ENCODE measurements at places on chromosomes 11 and 22.

DNA sequence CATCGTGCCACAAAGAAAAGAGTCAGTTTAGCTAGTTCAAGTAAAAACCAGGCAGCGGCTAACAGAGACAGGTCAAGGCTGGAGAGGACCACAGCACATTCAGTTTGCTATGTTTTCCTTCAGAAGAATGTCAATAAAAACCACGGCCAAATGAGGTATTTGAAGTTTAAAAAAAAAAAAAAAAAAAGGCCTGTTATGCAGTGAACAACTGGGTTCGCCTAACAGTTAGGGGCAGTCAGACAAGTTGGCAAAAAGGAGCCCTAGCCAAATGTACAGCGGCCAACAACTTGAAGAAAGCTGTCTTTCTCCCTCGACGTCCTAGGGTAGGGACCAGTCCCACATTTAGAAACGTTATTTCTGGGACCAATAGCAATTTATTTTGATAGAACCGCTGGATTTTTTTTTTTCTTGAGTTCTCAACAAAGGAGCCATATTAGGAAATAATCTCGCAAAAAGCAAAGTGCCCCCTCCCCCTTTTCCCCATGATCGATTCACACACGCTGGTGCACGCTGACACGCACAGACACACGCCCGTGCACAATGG, 237.8 kb downstream of the TTC28 start:
- DNase-seq = no peak

- no peak for DNase-seq
These were observed 674.7 kb downstream of the NTM start for GRCh38 chr11:132045107-132045506.

- DNase-seq = no peak
These were observed 52.3 kb downstream of the ZNRF3 start for GRCh38 chr22:28935713-28936112.

DNA sequence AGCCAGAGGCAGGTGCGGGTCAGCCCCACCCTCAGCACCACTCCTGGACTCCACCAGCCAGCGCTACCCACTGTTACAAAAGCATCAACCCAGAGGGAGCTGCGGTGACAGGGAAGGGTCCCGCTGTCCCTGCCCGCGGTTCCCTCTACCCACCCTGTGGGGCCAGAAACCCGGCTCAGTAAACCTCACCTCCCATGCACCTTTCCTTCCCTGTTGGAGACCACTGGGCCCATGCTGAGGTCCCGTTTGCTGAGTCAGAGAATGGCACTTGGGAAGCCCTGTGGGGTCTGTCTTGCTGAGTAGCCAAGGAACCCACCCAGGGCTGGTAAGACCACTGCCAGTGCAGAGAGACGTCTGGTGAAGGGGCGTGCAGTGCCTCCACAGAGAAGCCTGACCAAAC, 42.1 kb upstream of the MOB2 start:
- DNase-seq = no peak

DNA sequence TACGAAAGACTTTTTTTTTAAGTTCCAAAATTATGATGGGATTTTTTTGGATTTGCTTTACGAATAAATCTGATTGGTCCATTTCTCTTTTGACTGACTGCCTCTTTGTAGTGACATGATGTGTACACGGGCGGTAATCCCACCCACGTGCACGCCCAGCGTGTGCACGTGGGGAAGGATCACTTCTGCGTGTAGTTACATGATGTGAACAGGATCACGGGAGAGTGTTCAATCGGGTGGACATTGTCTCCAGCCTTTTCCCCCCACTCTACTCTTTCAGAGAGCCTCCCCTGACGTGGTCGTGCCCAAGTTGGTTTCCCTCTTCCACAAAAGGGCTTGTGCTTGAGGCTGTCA, 43.1 kb downstream of the KCNC1 start:
- DNase-seq = no peak

GRCh38 chr11:36790526-36790925, 192.5 kb upstream of the RAG2 start:
- DNase-seq = no peak

DNA sequence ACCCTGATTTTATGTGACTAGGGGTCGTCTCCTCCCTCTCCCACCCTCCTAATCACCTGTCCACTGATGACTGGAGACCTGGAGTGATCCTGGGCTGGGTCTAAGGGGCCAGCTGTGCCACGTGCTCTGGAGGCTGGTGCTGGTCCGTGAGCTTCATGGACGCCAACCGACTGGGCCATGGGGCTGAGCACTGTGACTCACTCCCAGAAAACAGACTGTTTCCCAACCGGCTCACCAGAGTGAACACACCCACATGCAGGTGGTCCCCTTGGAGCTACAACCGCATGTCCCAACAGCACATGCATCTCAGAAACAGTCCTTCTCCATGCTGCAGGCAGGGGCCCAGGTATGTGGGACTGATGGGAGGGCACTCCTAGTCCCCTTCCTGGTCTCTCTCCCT, 14.0 kb upstream of the LMO1 start:
- DNase-seq = no peak

DNA sequence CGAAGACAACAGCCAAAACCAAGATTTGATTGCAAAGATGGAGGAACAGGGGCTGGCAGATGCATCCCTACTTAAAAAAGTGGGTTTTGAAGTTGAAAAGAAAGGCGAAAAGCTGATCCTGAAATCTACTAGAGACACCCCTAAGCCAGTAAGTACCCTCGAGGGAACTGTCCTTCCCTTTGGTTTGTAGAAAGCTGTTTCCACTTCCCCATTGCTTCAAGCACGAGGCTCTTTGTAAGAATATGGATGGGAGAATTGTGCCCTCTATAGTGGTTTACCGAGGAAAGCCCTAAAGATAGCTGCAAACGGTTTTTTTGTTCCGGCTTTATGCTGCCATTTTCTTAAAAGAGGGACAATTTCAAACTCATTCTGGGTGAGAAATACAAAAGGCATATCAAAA, 133.9 kb downstream of the WNT7B start:
- no peak for DNase-seq

DNA sequence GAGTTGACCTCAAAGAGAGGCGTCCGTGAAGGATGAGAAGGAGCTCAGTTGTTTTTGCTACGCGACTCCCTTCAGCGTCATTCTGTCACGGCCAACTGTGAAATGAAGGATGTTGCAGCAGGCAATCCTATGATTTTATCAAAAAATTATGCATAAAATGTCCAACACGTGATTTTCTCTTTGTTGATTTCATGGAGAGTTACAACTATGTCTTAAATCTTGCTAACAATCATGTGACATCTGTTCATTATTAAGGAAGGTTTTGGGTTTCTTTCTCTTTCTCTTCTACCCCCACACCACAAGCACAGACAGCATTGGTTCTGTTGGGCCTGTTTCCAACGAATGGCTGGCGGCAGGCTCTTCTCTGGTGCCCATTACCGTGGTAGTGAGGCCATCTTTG, 3.7 kb downstream of the KRTAP5-4 start:
- no peak for DNase-seq

DNA sequence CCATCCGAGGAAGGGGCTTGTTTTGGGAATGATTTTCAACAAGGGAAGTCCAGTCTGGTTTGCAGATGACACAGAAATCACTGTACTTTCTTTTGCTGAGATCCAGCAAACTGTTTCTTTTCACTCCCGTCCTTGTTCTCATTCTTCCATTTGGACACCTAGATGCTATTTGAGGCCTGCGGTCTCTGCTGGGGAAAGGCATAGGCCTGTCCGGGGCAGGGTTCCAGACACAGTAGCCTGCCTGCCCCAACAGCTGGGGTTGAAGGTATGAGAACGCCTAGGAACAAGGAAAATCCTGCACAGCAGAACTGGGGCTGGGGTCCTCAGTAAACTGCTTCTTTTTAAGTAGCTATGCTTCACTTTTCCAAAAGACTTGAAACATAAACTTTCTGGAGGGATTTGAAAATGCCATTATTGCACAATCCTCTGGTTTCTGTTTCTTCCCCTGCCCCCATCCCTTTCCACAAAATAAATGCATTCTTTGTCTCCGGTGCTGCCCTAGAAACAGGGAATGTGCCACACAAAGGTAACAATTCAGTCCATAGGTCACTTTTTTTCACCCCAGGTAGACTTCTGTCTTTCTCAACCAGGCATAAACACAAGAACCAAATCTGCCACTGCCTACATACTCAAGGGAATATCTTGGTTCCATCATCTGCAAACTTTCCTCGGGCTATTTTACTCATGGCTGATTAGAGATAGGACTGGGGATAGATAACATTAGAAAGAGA, 174.8 kb upstream of the MTMR2 start:
- DNase-seq = no peak

DNA sequence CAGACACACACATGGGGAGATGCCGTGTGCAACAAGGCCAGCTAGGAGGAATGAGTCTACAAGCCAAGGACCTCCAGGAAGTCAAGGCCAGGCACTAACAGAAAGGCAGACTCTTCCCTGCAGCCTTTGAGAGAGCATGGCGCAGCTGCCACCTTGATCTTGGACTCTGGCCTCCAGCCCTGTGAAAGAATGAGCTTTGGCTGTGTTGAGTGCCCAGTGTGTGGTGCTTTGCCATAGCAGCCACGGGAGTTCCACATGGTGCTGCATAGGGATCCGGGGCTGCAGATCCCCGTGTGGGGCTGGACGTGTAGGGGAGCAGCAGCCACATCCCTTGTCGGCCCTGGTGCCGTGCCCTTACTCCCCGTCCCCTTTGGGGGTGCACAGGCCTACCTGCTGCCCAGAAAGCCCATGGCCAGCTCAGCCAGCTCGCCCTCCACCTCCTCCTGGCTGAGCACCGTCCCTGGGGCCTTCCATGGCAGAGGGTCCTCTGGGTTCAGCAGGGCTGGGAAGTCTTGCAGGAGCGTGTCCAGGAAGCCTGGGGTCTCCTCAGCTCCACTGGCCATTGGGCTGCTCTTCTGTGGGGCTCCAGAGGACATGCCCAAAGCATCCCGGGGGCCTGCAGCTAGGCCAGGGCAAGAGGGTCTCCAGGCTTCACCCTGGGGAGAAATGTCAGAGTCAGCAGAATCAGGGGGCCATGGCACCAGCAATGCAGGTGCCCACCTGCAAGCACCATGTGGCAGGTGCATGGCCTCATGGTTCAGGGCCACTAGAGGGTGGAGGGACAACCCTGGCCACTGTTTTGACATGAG, 7.0 kb downstream of the PPM1F start:
- DNase-seq = no peak

- no peak for DNase-seq
These were observed 5.9 kb downstream of the PLXNB2 start for GRCh38 chr22:50301581-50301991.

- no peak for DNase-seq
These were observed 9.7 kb upstream of the RNF141 start for GRCh38 chr11:10550503-10551289.

GRCh38 chr11:57643802-57644201, 5.9 kb downstream of the YPEL4 start:
- no peak for DNase-seq

DNA sequence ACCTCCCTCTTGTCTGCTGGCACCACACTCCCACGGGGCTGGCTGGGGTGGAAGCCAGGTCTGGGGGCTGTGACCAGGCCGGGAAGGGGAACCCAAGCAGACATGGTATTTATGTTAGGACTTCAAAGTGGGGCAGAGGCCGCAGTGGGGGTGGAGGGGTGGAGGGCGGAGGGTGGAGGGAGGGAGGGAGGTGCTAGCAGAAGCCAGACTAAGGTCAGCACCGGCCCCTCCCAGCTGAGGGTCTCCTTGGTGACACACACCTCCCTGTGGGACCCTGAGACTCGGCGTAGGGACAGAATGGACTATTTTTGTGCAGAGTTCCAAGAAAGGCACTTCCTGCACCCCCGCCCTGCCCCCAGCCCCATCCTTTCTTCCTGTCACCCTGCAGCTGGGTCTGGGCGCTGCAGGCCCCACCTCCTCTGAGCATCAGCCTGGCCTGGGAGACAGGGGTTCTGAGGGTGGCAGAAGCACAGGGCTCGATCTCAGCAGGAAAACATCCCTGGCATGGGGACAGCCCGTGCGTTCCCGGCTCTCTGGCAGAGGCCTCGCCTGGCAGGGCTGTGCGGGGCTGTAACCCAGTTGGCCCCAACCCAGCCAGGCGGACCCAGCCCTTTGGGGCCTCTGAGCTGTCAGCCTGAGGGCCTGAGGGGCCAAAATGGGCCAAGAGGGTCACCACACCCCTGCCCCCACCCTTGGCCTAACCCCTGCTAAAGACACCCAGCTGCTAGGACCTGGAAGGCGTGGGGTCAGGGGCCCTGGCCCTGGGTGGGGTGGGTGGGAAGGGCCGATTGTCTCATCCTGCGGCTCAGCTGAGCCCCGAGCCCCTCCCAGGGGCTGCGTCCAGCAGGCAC, 9.6 kb upstream of the CD248 start:
- DNase-seq = no peak

DNA sequence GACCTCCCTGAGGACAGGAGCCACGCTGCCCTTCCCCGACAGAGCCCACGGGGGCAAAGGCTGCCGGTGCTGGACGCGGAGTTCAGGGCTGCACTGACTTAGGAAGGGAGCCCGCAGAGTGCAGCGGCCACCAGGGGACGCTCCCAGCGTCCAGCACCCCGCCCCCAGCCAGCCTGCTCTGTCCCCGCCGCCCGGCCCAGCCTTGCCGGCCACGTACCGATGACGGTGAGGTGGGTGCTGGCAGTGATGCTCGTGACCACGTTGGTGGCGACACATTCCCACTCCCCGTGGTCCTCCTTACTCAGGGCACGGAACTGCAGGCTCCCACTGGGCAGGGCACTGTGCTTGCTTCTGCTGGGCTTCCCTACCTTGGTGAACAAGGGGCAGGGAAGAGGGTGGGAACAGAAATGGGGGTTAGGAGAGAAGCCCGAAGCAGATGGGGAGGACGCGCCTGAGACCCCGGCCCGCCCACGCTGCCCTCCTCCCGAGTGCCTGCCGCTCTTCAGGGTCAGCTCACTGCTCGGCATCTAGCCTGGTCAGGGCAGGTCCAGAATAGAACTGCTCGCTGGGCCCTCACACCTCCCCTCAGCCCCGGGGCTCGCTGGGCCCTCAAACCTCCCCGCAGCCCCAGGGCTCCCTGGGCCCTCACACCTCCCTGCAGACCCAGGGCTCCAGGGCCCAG, 25.9 kb downstream of the IGSF9B start:
- DNase-seq = no peak

DNA sequence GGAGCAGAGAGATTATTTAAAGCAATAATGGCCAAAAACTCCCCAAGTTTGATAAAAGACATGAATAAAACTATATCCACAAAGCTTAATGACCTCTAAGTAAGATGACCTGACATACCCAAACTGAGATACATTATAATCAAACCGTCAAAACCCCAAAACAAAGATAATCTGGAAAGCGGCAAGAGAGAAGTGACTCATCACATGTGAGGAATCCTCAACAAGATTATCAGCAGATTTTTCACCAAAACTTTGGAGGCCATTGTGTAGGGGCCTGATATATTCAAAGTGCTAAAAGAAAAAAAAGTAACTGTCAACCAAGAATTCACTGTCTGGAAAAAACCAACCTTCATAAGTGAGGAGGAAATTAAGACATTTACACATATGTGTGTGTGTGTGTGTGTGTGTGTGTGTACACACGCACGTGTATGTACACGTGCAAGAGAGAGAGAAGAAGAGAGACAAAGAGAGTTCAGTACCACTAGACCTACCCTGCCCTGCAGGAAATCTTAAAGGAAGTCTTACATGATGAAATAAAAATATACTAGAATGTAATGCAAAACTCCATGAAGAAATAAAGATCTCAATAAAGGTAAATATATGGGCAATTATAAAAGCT, 752.4 kb downstream of the NELL1 start:
- DNase-seq = no peak

All from stimulated activated CD4-positive, alpha-beta T cell treated with anti-CD3 and anti-CD28 coated beads, Interleukin-15, amount 100 ng/mL, for 1 hour (primary cell).